ENCODE measurements at places on chromosomes 2 and 18.

GRCh38 chr2:42493468-42494354 lies at the start of gene KCNG3:
KCNG3 (minus strand) TSS chr2:42493982; CDS start chr2:42493501, 481 bp downstream.
- no peak for DNase-seq

GRCh38 chr2:219573166-219573565 lies 1.1 kb downstream of the INHA start:
- DNase-seq: no peak

DNA sequence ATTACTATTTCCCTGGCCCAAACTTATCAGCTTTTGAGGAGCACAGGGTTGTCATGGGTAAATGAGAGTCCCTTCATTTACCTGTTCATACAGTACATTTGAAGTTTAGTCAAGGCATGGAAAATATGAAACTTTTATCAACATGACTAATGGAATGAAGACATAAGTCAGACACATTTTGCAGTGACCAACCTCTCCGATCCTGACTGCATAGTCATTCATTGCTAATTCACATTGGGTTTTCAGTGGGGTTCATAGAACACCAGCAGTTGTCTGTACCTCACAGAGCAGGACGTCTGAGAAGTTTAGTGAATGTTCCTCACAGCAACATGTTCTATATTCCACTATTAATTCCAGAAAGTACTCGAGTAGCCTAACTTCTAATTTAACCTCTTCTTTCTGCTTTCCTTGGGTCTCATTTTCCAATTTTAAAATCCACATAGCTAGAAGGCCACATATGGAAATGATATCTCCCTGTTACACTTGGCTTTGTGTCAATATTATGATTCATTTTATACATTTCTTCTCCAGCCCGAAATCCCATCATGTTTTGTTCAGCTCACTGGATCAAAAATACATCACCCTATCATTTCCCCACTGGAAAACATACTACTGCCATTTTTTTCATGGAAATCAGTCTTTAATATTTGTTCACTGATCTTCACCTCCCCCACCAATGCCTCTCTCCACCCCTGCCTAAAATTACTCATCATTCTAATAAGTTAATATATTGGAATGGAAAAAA lies 65.9 kb downstream of the CDH20 start:
- DNase-seq: no peak

GRCh38 chr2:22946553-22946952 lies 438.4 kb upstream of the KLHL29 start:
- no peak for DNase-seq

- DNase-seq: no peak
Measured at GRCh38 chr18:23453680-23454058, 582 bp downstream of the RIOK3 start.

DNA sequence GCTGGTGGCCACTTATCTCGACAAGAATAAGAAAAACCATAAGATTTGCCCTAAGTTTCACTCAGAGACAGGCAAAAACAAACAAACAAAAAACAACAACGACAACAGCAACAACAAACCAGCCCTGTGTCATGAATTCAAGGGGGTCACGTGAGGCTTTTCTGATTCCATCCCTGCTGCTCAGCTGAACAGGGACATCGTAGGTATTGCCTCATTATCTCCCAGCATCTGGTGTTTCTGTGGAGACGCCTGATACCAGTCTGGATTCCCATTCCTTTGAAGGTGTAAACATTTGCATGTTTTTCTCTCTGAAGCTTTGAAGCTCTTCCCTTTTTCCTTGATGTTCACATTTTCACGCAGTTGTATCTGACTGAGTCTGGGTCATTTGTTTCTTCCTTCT lies 117.4 kb downstream of the KCNF1 start:
- DNase-seq: no peak
